8988T (cell line): ENCODE measurements at places on chromosomes 7 and 10.

- DNase-seq: no peak
Observed at GRCh38 chr10:75095631-75096030, 15.8 kb upstream of the SAMD8 start.

DNA sequence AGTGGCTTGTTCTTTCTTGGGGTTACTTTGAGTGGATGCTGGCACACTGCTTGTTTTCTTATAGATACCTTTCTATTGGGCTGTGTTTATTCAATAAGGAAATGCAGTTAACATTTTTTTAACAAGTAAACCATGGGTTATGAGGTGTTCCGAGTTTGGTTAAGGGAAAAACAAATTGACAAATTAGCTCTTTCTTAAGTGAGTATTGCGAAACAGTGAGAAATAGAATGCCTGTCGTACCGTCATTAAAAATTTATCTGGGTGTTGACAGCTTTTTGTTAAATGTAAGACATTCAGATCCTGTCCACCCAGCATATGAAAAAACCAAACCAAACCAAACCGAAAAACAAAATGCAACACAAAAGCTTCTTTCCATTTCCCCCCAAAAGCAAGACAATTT lies 6.2 kb downstream of the CUX1 start:
- no peak for DNase-seq

- DNase-seq: no peak
Observed at GRCh38 chr10:113047605-113047962, 97.5 kb downstream of the TCF7L2 start.

- no peak for DNase-seq
Observed at GRCh38 chr10:5942001-5942400, 35.3 kb downstream of the IL15RA start.

DNA sequence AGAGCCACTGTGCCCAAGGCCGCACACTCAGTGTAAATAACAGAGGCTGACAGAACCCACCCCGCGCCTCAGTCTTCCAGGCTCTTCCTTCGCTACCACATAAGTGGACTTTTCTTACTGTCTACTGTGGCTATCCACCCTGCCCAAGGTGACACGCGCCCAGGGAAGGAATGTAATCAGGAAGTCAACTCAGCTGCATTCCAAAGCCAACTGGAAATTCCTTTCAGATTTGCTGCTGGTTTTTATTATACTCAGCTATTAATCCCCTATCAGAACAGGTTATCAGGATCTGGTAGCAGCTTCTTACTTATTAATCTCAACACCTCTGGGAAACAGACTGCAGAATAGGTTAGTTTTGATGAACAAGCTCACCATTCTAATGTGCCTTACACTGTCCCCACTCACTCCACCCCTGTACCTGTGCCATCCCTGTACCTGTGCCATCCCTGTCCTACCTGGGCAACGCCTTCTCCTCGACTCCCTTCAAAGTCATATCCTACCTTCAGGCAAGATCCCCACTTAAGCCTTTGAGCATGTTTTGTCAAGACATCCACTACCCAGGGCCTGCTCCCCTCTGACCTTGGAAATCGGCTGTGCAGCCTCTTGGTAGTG lies 90.7 kb downstream of the NHLRC2 start:
- DNase-seq: no peak

- DNase-seq: no peak
Observed at GRCh38 chr7:112116894-112117293, 89.3 kb downstream of the DOCK4 start.

DNA sequence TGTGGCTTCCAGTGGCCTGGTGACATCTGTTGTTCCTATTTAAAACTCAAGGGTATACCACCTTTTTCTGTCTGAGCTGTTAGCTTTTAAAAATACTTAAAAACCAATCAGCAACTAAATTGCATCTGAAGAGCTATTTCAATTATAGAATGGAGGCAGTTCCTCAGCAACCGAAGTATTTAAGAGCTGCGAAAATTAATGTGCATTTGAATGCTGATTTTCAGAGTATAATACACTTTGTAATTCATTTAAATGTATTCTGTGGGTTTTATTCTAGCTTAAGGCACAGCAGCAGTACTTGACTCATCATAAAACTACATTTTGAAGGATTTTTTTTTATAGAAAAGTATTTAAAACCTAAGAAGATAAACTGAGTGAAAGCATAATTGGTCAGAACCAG lies 404.9 kb upstream of the PRKCQ start:
- DNase-seq: no peak

DNA sequence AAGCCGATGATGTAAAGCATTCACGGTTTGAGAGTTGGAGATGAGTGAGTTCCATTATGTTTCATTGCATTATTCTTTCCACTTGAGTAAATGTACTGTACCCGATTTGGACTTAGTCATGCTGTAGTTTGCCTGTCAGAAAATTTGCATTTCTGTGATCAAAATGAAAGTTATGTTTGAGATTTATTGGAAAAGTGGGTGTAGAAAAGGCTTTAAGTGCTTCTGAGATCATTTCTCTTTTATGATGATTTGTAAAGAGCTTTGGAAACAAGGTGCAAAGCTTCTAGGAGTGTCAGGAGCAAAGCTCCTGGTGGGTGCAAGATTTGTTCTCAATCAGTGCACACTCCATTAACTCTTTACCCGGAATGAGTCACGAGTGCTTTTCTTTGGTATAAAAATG lies 204.1 kb upstream of the POM121L12 start:
- DNase-seq: no peak

DNA sequence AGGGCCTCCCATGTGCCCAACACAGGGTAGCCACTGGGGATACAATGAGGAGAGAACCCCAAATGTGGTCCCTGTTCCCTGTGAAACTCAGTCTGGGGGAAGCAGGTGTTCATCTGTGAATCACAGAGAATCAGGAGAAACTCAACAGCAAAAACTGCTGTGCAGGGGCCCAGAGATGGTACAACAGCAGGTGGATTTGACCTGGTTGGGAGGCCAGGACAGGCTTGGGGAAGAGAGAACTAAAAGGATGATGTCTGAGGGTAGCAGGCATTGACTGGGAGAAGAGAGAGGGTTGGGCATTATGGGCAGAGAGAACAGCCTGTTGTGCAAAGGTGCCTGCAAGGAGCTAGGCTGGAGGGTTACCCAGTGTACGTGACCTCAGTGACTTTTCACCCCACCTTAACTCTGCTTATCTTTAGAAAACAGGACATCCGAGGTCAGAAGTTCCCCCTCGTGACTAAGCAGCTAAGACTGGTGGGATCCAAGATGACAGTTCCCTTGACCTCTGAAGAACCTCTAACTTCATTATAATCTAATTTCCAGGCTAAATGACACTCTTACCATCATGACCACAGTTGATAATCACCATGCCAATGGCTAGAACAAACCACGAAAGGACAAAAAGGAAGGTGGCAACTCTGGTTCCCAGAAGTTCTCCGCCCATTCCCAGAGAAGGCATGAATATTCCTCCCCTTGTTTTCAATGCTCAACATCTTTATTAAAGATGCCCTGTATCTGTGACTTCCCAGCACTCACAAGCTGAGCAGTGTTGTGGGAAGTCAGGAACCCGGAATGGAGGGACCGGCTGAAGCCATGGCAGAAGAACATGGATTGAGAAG lies 5.1 kb upstream of the ADAMTS14 start:
- no peak for DNase-seq
